ENCODE measurements at places on chromosomes 4 and X.

GRCh38 chr4:168240821-168241220 is 77.7 kb downstream of the DDX60 start:
- DNase-seq = no peak

DNA sequence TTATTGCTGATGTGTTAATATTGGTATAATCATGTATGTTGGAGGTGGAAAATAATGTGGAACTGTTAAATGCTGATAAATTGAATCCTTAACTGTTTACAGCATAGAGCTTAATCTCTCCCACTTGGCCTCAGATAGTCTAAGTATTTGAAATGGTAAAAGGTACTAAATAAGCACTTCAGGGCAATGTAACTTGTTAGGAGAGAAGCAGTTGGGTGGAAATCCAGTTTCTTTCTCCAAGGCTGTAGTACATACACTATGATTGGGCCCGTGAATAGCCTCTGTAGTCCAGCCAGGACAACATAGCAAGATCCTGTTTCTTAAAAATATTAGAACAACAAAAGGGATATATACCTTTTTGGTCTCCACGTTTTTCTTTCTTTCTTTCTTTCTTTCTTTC is 39.7 kb downstream of the NUDT9 start:
- DNase-seq = no peak

DNA sequence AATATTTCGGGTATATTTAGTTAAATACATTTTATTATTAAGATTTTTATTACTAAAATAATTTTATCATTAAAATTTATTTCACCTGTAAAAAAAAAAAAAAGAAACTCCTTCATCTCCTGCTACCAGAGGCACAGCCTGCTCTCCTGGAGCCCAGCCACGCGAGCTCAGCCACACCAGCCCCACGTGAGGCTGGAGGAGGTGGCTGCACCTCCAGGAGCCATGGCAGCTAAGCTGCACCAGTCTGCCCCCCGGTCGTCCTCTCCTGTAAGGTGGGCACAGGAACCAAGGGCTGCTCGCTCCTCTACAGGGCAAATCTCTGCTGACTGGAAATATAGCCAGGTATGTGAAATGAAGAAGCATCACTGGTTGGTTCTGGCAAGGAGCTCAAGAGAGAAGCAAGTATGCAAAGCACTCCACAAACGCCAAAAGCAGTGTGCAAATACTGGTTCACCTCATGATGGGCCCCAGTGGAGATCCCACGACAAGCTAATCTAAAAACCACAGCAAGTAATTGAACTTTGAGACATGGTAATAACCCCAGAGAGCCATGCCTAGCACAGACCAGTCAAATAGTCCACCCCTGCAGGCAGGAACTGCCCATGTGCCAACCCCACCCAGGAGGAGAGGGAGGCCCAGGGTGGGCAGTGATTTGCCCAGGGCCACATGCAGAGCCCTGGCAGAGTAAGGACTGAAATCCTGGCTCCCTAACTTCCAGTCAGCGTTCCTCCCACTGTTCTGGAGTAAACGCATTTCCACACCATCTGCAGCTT is 90.1 kb downstream of the WFS1 start:
- DNase-seq = no peak

DNA sequence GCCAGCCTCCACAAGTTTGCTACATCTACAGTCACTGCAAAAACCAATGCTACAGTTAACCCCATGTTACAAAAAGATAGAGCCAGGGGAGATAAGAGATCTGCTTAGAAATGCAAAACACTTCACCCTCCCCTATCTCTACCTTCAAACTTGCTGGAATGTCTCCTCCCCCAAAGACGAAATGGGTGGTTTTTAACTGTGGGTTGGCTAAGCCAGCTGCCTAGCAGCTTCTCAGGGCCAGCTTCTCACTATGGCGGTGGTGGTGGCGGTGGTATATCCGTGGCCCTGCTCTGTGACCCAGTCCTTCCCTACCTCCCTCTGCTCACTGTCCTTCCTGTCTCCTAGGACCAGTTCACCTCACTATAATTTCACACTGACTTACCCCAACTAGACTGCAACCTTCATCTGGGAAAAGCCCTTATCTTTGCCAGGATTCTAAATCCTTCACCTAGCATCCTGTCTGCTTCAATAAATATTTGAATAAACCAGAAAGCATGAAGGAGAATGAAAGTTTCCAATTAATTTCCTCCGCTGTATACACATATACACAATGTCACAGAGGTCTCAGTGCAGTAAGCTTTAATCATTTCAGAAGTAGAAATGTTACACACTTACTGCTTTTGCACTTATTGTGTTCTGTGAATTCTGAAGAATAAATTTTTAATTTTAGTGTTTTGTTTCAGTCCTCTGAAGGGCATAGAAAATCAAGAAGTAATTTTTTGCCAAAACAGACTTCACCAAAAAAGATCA is 46.3 kb downstream of the SH3KBP1 start:
- DNase-seq = peak; percentile 59

DNA sequence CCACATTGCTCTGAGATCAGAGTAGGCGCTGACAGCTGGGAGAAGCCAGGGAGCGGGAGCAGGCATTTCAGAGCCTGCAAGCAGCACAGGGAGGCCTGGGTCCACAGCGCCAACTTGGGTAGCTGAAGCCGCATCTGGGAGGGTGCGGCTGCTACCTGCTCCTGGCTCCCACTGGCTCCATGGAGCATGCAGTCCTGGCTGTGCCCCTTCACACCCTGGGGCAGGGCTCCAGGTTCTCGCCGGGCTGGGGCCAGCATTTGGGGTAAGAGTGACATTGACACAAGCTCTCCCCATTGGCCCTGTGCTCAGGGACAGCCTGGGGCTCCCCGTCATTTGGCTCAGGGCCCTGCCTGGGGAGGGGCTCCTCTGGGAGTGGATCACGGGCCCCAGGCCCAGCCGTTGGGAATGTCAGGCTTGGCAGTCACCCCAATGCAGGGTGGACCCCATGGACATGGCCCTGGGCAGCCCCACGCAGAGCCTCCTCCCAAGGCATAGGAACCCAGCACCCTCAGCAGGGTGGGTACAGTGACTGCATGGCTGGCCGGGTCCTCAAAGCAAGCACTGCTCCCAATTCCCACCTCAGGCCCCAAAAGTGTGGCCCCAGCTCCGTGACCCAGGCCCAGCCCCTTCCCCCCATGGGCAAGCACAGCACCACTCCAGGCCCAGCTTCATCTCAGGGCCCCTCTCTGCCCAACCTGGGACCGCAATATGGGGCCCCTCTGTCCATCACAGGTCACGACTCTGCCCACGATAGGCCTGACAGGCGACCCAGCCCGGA is 82.4 kb downstream of the PRDM5 start:
- DNase-seq = no peak

GRCh38 chrX:44332437-44332836 is 11.0 kb downstream of the EFHC2 start:
- DNase-seq = no peak

- DNase-seq = no peak
These were observed 77.1 kb upstream of the EPHA5 start for GRCh38 chr4:65747386-65747785.

DNA sequence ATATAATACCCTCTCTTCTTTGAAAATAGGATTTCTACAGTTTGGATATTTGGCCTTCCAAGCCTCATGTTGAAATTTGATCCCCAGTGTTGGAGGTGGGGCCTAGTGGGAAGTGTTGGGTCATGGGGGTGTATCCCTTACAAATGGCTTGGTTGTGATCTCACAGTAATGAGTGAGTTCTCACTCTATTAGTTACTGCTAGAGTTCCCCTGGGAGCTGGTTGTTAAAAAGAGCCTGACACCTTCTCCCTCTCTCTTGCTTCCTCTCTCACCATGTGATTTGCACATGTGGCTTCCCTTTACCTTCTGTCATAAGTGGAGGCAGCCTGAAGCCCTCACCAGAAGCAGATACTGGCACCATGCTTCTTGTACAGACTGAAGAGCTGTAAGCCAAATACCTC is 73.9 kb downstream of the HDAC8 start:
- DNase-seq = no peak

- DNase-seq = no peak
These were observed 859 bp downstream of the SMARCA1 start for GRCh38 chrX:129522184-129523078.

- no peak for DNase-seq
These were observed 551 bp downstream of the NPNT start for GRCh38 chr4:105895583-105896460.

- no peak for DNase-seq
These were observed 145.8 kb upstream of the AGA start for GRCh38 chr4:177587989-177588388.

DNA sequence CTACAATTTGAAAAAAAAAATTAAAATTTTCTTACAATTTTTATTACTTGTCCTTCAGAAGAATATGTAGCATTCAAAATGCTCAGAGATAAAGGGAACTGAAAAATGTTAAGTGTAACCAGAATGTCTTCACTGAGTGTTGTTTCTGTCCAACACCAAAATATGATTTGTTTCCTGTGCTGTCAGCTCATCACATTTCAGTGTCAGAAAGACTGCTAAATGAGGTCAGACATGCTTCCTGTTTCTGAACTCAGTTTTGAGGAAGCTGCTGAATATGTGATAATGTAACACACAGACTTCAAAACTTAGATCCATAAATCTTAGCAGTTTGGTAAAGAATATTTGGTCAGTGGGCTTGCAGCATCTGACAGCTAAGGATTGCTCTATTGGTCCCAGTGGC is 1849.7 kb downstream of the PCDH7 start:
- DNase-seq = no peak

GRCh38 chr4:8506373-8507195 is 66.0 kb downstream of the TRMT44 start:
- DNase-seq = no peak

DNA sequence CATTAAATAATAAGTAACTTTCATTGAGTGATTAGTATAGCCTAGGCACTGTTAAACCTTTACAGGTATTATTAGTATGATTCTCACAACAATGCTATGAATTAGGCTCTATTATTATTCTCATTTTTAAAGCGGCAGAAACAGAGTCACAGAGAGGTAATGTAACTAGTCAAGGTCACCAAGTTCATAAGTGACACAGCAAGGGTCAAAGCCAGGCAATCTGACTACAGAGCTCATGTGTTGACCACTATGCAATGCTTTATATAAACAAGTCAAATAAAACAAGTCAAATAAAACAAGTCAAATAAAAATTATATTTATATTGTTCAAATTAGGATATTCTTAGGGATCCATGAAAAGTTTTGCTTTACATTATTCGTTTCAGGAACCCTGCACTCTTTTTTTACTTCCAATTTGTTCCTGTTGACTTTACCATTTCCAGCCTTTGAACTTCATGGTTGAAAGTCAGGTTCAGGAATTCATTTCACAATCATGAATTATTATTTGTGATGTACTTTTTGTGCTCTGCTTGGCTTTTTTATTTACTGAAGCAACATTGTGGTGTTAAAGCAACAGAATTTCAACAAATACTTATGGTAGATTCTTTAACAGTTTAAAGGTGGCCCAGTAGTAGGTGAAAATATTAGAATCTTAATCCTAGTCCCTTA is 18.0 kb upstream of the ZC4H2 start:
- no peak for DNase-seq

DNA sequence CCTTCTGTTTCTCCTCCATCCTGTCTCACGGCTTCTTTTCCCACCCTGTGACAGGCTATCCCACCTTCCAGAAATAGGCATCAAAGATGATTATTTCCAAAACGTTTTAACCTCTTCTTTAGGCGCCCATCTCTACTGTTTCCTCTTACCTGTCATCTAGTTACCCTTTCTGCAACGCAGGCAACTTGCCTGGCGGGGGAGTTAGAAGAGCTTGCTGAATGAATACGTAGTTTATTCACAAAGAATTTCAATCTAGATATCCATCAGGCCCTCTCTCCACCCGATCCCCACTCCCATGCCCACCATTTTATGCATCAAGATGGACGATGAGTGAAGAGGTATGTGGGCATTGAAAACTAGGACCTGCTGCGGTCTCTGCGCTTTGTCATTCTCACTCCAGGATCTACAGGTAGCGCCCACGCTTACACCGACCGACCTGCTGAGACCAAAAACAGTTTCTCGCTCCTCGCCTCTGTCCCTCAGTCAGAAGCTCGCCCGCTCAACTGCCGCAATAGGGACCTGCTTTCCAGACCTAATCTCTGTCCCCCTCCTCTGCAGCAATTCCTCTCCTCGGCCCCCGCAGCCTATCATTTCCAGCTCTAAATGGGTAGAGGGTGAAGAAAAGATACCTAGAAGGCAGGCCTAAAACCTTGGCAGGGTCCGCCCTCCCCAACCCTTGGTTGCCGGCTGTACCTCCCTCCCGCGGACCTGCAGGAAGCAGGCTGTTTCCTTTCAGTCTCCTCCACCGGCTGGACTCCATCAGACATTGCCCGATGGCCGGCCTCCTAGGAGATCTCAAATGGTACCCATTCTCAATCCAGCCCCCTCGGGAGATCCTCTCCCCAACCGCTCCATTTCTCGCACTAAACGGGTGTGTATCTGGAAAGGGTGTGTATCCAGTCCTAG is 624 bp downstream of the BEX5 start:
- peak; percentile 7 for DNase-seq

DNA sequence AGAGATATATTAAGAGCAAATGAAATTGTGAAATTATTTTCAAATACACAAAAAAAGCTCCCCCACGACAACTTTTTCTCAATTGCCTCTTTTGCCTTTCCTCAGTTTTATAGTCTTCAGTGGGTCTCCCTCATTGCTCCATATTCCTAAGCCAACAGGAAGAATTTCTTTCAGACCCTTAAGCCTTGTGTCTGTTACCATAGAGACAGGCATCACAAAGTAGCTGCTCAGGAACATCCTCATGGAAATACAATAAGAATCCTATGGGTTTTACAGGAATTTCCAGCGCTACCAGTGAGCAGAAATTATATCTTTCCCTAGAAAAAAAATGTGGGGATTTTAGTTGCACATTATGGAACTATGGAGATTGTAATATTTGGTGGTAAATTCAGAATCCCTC is 121.9 kb upstream of the DMD start:
- no peak for DNase-seq

DNA sequence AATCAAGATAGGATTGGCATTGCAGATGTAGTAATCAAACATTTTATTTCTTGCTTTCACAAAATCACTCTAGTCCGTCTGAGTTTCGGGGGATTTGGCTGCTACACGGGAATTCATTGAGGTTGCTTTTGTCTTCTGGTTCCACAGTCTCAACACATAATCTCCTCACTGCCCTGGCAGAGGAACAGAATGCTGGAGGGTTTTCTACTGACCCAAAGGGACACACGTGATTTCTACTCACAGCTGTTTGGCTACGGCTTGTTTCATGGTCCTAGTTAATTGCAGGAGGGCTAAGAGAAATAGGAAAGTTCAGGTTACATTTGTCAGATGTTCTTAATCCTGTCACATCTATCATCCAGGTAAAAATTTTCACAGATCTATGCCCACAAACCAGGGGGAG is 1811.6 kb downstream of the ARAP2 start:
- no peak for DNase-seq

- no peak for DNase-seq
These were observed 2.5 kb downstream of the PABPC1L2A start for GRCh38 chrX:73076838-73077237.
